CD4-positive, alpha-beta T cell (primary cell): ENCODE measurements at places on chromosomes 4 and X.

GRCh38 chrX:15864629-15865028, 10.0 kb upstream of the AP1S2 start:
- no peak for DNase-seq

DNA sequence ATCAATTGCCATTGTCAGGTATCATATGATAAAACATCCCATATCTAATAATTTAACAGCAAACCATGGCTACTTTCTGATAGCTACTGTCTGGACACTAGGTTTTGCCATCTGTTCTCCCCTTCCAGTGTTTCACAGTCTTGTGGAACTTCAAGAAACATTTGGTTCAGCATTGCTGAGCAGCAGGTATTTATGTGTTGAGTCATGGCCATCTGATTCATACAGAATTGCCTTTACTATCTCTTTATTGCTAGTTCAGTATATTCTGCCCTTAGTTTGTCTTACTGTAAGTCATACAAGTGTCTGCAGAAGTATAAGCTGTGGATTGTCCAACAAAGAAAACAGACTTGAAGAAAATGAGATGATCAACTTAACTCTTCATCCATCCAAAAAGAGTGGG, 7.0 kb downstream of the NPY5R start:
- DNase-seq: no peak

- DNase-seq: no peak
These were observed 278.9 kb upstream of the GATB start for GRCh38 chr4:152039691-152040090.

DNA sequence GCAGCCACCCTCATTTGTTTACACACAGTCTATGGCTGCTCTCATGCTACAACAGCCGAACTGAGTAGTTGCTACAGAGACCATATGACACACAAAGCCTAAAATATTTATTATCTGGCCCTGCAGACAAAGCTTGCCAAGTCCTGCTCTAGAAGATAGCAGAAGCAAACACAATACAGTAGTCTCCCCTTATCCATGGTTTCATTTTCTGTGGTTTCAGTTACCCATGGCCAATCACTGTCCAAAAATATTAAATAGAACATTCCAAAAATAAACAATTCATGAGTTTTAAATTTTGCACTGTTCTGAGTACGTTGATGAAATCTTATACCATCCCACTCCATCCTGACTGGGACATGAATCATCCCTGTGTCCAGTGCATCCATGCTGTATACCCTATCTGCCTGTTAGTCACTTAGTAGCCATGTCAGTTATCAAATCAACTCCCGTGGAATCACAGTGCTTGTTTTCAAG, 40.2 kb upstream of the ZNF81 start:
- no peak for DNase-seq

DNA sequence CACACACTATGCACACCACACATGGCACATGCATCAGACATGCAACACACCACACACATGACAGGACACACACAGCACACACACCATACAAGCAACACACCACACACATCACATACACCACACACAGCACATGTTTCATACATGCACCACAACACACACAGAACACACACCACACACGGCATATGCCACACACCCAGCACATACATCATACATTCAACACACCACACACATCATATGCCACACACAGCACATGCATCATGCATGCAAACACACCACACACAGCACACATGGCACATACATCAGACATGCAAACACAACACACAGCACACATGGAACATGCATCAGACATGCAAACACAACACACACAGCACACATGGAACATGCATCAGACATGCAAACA, 80.7 kb upstream of the LRPAP1 start:
- DNase-seq: no peak

- DNase-seq: no peak
These were observed 334.9 kb upstream of the GATB start for GRCh38 chr4:152095701-152096070.

DNA sequence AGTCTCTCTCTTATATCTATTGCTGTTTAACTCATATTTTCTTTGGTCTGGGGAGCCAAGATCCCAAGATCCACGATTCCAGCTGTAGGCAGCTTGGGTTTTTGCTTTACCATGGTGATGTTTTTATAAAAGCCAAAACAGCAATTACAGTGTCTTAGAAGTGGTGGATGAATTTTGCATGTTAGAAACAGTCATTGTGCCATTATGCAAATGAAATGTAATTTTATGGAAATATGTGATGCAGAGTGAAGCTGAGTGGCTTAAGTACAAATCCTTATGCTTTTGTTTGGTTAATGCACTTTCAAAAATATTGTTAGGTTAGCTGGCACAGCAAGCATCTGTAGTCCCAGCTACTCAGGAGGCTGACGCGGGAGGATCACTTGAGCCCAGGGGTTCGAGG, 32.8 kb upstream of the PTTG2 start:
- DNase-seq: no peak

DNA sequence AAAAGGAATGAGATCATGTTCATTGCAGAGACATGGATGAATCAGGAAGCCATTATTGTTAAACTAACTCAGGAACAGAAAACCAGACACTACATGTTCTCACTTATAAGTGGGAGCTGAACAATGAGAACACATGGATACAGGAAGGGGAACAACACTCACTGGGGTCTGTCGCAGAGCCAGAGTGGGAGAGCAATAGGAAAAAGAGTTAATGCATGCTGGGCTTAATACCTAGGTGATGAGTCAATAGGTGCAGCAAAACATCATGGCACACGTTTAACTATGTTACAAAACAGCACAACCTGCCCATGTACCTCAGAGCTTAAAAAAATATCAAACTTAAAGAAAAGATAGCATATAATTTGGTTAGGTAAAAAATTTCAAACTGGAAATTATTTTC, 281.4 kb downstream of the PABPC4L start:
- no peak for DNase-seq

GRCh38 chr4:163810755-163811154, 316.3 kb downstream of the TMA16 start:
- no peak for DNase-seq

DNA sequence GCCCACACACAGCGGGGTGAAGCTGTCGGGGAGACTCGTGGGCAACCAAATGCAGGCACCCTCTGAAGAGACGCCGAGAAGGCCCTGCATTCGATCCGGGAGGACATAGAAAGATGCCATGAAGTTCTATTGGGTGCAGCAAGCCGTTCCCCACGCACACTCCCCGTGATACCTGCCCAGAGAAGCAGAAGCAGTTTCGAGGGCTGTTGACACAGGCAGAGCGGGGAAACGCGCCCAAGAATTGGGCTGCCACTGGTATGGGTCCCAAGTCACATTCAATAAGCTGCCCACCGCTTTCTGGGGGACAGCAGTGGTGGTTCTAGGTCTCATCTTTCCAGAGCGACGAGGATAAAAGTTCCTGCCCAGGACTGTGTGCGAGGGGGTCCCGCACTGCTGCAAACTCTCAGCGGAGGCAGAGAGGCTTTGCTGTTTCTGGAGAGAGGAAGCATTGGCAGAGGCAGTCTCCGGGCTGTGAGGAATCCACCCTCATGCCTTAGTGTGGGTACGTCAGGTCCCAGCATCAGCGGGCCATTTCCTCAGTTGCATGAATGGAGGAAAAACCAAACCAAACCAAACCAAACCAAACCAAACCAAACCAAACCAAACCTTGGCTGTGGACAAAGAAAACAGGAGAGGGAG, 10.1 kb downstream of the PITX2 start:
- no peak for DNase-seq

DNA sequence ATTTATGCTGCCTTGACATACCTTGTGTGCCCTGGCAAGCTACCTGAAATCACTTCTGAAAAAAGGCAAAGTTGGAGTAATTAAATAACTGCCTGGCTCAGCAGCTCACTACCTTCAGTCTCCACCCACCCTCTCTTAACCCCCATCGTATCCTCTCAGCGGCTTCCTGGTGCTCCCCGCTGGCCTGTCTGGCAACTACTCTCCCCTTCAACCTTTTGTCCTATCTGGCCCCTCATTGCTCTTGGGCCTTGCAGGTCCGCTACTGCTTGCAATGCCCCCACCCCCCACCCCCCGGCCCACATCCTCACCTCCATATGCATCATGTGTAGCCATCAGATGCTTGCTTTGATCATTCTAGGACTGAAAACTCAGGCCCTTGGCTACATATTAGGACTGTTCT, 34.5 kb downstream of the PRPS1 start:
- DNase-seq: no peak

DNA sequence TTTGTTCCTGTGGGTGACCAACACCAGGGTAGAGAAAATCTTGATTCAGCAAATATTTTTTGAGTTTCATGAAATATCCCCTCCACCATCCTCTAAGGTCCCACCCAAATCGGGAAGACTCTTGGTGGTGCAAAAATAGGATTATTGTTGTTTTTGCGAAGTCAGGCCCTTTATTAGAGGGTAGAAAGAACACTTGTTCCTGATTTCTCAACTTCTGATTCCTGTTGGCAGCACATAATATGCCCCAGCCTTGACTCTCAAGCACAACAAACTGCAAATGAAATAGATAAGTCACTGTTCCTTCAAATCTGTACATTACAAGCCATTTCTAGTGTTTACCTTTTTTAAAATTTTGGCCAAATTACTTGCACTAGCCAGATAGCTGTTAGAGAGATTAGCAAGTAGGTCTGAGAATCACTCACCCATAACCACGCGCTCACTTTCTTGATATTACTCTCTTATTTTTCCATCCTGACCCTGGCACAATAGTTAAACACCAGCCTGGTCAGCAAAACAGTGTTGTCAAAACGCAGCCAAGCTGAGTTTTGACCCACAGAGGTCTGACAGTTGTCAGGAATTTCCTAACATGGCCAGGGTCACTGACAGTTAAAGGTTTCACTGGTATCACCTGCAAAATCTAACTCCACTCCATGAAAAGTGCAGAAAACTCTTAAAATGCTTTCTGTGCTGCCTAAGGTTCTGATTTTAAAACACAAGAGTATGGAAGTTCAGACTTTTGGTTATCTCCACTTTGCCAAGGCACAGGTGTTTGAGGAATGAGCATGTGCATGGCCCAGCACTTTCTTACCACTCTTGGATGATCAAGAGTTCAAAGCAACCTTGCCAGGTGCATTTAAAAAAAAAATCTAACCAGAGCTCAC, 69.8 kb downstream of the RBM47 start:
- no peak for DNase-seq

GRCh38 chr4:37780444-37781130, 45.9 kb upstream of the PGM2 start:
- DNase-seq: peak; percentile 52

GRCh38 chrX:54048412-54048811, 4.1 kb upstream of the PHF8 start:
- no peak for DNase-seq

DNA sequence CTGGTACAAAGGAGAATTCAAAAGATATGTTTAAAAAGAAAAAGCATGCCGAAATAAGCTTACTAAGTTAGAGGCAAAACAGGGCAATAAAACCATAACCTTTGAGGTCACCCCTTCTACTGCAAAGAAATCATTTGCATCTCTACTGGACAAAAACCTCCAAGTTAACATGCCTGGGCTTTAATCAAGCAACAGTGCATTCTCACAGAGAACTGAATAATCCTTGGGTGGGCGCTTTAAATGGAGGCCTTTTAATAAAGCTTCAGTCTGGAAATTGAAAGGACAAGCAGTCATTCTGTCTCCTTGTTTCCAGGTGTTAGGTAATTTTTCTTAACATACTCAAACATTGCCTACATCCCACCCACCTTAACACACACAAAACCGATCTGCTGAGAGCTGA, 34.6 kb upstream of the SMS start:
- DNase-seq: no peak

DNA sequence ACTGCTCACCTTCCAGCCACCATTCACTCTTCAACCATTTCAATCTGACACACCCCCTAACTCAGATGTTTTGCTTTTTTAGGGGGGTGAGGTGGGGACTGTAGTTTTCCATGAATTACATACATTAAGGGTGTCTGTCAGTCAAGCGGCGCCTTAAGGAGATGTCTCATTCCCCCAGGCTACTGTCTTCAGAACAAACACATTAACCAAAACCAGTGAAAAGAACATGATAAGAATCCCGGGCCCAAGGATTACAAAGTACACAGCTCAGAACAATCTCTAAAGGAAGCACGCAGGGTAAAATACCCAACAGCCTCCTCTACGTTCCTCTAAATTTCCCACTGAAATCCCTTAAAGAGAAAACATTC, 62.5 kb upstream of the IRF2 start:
- DNase-seq: peak; percentile 13

GRCh38 chrX:19630228-19630627, 114.9 kb upstream of the MAP3K15 start:
- DNase-seq: no peak

DNA sequence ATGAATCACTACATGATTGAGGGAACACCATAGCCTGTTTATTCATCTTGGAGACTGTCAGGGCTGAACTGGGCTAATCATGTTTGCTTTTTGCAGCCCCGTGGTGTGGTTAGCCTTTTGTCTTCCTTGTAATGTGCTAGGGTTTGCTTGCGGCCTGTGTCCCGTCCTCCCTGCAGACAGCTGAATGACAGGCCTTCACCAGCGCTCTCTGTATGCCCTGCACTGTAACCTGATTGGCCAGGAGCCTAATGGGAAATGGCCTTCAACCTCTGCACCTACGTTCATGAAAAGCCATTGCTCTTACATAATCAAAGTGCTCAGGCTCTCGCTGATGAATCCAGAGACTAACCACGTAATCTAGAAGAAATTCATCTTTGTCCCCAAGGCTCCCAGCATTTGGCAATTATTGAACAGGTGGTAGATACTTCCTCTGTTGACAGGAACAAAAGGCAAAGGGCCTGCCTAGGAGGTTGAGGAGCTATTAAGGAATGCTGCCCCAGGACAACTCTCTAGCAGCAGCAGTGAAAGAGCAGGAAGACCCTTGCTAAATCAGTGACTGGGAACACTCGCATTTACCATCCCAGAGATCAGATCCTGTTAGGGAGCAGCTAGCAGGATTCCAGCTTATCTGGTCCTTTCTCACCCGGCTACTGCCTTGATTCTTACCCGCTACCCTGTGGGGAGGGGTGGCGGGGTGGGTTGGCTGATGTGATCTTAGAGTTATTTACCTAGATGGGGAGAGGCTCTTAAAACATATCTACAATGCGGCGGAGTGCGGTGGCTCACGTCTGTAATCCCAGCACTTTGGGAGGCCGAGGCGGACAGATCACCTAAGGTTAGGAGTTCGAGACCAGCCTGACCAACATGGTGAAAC, 42.3 kb upstream of the FAT1 start:
- DNase-seq: no peak

- no peak for DNase-seq
These were observed 89.4 kb upstream of the MYOZ2 start for GRCh38 chr4:119046263-119046662.

DNA sequence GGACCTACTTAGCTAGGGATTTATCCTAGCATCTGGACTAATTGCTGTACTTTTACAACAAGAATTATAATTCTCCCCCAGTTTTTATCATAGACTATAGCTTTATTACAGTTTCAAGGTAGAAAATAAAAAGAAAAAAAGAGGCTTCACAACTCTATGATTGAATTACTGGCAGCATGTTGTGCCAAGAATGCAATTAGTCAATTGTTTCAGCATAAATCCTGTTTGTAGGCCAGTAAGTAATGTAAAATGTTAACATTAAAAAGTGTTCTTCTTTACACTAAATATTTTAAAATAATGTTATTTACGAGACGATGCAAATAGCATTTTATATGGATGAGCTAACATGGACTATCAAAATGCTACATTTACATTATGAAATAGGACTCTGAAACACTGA, 228.4 kb downstream of the MAPK10 start:
- DNase-seq: no peak
